ENCODE measurements at places on chromosomes 7 and 10.

- DNase-seq = no peak
Observed at GRCh38 chr10:75466886-75467285, 35.5 kb downstream of the LRMDA start.

- no peak for DNase-seq
Observed at GRCh38 chr7:99623091-99623693, 6.4 kb downstream of the ZSCAN25 start.

- DNase-seq = no peak
Observed at GRCh38 chr10:114684084-114684821, 26.2 kb upstream of the ABLIM1 start.

DNA sequence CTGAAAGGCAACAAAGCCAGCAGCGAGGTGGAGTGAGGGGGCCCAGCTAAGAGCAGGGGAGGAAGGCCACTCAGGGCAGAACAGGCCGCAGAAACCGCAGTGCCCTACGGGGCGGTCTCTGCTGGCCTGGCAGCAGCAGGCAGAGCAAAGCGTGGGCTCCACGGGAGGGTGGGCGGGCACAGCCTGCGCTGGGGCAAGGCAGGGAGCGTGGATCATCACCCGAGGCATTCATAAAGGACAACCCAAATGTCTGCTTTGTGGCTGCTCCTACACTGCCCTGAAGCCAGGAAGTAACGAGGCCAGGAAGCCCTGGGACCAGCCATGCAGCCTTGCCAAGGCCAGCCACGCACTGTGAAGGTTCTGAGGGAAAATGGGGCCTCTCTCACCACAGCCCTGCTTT lies 127.5 kb downstream of the MAD1L1 start:
- no peak for DNase-seq

Data from endodermal cell (in vitro differentiated cells).